ENCODE measurements at places on chromosomes 7 and 10.

DNA sequence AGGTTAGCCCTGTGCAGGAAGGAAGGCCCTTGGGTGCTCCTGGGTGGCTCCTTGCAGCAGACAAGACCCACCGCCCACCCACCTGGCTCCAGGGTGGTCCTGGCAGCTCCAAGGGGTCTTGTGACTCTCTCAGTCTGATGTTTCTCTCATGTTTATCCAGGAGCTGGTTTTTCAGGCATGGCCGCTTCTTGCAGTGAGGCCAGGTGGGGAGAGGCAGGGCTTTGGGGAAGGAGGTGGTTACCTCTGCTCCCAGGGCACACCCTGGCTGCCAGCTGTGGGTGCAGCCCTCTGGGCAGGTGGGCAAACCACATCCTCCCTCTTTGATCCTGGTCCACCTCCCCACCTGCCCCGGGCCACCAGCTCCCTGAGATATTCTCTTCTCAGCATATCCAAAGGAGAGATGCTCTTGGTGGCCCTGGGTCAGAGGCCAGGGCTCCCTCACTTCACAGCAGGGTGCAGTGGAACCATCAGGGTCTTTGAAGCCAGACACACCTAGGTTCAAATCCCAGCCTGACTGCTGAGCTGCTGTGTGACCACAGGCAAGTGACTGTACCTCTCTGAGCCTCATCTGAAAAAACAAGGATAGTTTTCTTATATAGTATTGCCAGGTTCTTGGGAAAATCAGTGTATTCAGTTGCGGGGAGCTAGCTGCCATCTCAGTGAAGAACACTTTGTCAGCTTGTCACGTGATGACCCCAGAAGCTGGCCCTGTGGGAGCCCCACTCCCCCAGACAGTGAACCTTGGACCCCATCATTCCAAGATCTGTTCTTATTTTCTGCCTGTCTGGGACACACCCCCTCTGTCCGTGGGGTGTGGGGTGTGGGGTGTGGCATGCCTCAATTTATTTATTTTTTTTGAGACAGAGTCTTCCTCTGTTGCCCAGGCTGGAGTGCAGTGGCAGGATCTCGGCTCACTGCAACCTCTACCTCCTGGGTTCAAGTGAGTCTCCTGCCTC is 11.5 kb downstream of the GTF2IRD1 start:
- no peak for DNase-seq

- DNase-seq, result no peak
Observed at GRCh38 chr10:63574011-63574410, 52.8 kb downstream of the REEP3 start.

DNA sequence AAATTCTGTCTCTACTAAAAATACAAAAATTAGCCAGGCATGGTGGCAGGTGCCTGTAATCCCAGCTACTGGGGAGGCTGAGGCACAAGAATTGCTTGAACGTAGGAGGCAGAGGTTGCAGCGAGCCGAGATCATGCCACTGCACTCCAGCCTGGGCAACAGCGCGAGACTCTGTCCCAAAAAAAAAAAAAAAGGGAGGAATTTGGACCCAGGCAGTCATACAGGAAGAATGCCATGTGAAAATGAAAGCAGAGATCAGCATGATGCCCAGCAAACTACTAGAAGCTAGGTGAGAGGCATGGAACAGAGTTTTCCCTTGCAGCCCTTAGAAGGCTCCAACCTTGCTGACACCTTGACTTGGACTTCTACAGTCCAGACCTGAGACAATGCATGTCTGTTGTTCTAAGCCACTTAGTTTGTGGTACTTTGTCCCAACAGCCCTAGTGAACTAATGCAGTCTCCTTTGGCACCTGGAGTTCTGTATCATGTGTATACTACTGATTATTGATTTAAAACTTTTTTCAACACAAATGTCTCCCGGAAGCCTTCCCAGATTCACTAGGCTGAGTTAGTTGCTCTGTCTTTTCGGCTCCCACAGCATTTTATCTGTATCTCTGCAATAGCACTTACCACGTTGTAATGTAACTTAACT is 10.2 kb upstream of the BAG3 start:
- DNase-seq, result no peak

GRCh38 chr10:12484002-12484918 is 134.9 kb downstream of the CAMK1D start:
- no peak for DNase-seq

DNA sequence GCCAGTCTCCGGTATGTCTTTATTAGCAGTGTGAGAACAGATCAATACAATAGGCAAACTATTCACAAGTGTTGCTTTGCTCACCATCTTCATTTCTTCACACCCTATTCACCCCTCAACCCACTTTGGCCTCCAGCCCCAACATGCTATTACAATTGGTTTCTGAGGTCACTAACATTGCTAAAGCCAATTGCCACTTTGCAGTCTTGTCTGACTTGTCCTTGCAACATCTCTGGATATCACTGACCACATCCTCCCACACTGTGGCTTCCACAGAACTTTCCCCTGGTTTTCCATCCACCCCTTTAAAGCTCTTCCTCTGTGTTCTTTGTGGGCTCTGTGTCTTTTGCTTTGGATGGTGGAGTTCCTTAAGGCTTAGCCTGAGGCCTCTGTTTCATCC is 5.2 kb upstream of the APBB1IP start:
- no peak for DNase-seq

GRCh38 chr7:20404320-20404719 is 73.6 kb downstream of the ITGB8 start:
- DNase-seq, result no peak

GRCh38 chr10:60955957-60956425 is 12.0 kb upstream of the RHOBTB1 start:
- no peak for DNase-seq

GRCh38 chr7:98930921-98931320 is 52.6 kb downstream of the TRRAP start:
- no peak for DNase-seq

DNA sequence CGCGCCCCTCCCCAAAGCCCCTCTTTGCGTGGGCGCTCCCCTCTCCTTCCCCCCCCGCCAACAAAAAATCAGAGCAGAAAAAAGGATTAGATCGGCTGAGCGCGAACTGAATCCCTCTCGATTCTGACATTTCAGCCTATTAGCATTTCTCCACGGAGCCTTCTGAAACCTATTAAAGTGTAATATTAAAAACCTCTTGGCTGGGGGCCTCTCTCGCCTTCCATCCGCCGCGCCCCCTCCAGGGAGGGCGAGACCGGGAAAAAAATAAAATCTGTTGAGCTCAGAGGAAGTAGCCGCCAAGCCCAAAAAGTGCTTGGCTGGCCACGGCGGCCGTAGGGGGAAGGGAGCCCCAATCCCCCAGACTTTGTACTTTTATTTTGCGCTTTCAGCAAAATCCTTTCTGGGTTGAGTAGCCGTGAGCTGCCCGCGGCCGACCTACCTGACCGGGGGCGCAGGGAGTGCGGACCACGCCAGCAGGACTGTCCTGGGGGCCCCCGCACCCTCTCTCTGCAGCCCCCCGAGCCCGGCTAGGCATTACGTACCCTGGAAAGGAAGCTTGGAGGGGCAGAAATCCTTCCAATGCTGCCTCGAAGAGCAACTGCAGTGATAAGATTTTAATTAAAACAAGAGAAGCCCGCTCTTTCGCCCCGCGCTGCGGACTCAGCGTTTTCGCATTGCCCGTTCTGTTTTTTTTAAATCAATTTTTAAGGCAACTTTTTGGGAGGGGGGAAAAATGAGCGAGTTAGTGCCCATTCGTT is 1.3 kb upstream of the TNRC18 start:
- no peak for DNase-seq

- no peak for DNase-seq
Observed at GRCh38 chr10:13820119-13820963, 233.6 kb downstream of the PRPF18 start.

DNA sequence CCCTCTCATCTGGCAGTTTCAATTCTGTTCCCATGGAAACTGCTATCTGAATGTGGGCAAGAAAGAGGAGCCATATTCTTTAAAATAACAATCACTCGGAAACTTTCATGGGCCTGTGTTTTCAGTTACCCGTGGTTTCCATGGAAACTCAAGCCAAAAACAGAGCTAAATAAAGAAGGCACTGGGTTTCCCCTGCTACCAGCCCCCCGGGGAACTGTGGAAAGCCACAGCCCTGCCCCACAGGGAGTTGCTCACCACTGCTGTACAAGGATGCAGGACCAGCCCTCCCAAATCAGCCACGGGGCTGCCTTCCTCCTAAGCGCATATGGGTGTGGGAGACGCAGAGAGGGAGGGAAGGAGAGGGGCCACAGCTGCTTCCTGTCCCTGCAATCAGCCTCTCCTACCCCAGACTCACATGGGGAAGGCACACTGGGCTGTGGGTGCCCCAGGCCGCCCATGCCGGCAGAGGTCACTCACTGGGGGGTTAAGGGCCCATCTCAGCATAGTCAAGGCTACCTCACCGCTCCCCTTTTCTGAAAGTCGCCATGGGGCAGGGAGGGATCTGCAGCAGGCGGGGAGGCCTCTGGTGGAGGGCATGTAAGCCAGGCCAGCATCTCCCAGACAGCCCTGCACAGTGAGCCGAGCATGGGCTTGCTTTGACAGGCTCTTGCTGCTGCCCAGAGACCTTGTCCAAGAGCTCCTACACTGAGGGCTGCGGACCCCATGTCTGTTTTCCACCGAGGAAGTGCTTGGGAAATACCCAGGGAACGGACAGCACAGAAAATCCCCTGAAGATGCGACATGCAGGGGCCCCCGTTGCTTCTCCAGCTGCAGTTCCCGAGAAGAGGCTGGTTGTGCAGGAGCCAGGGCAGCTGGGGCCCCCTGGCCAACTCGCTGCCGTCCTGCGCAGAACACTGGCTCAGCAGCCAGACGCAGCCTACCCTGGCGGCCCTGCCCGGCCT is 157.3 kb upstream of the PPP2R2D start:
- no peak for DNase-seq

GRCh38 chr10:75976681-75977080 is 545.3 kb downstream of the LRMDA start:
- DNase-seq, result no peak

- peak; percentile 27 for DNase-seq
Observed at GRCh38 chr7:98021588-98022351, 31.8 kb upstream of the OCM2 start.

DNA sequence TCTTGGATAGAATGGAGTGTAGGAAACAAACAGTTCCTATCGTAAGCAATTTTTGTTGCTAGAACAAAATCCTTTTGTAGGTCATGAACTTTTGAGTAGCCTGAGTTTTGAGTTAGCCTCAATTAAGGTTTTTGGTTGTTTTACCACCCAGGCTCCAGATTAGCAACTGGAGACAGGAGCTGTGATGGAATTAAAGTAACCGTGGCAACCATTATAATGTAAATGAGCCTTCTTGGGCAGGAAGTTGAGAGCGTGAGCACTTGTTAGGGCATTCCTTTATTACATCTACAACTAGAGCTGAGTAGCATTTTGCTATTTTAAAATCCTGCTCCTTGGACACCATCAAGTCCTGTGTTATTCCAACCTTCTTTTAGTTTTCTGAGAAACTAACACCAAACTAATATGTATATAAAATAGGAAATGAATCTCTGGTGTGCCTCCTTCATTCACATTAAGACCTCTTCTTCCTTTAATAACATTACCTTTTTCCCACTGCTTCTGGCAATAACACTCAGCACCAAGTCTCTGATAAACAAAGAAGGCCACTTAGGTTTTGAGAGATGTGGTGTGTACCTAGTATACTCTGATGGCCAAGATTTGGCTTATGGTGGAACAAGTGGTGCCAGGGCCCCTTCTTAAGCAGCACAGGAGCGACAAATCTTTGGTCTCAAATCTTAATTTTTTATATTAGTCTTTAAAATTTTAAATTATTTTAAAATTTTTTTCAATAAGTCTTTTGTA is 34.0 kb downstream of the AHCYL2 start:
- DNase-seq, result peak; percentile 20

- no peak for DNase-seq
Observed at GRCh38 chr7:116621649-116622048, 50.3 kb upstream of the MET start.

DNA sequence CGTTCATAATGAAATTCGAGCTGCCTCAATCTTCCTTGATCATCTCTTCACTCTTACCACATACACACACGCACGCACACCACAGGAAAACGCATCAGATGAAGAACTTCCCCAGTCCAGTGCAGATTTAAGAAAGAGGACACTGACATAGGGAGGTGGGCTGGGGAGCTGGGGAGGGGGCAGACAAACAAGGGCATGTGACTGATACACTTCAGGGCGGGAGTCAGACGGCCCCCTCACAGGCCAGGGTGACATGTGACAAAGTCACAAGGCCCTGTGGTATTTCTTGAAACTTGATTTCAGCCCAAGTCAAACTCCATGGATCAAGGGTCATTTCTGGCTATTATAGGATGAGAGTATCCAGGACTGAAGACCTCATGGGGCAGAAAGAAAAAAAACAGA is 82.6 kb downstream of the KCNMA1 start:
- no peak for DNase-seq

- DNase-seq, result no peak
Observed at GRCh38 chr7:149865437-149865836, 8.3 kb upstream of the ATP6V0E2 start.

- DNase-seq, result no peak
Observed at GRCh38 chr10:76282061-76283025, 850.9 kb downstream of the LRMDA start.

GRCh38 chr7:29208410-29209250 is 14.1 kb downstream of the CHN2 start:
- no peak for DNase-seq

GRCh38 chr7:122844191-122844988 is 41.9 kb downstream of the CADPS2 start:
- no peak for DNase-seq

DNA sequence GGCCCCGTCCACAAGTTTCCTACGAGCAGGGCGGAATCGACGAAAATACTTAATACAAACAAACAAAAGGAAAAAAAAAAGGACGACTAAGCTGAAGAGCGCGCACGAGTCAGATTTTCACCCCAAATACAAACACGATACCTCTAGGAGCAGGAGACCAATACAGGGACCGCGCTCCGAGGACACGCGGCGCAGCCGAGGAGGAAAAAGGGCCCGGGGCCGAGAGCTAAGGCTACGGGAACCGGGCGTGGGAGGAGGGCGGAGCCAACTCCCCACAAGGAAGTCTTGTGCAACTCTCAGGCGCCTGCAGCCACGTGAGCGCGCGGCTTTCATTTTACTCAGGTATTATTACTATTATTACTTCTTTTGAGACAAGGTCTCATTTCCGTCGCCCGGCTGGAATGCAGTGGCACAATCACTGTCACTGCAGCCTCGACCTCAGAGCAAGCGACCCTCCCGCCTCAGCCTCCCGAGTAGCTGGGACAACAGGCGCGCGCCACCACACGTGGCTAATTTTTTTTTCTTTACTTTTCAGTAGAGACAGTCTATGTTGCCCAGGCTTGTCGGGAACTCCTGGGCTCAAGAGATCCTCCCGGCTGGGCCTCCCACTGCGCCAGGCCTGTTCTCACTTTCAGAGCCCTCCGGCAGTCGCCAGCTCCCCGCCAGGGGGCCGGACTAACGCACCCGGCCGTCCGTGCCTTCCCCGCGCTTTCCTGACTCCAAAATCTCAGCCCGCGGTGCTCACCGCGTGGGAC is 1.2 kb downstream of the HNRNPF start:
- no peak for DNase-seq

Measured in astrocyte of the cerebellum (primary cell).